ENCODE measurements at places on chromosomes 1 and 21.

DNA sequence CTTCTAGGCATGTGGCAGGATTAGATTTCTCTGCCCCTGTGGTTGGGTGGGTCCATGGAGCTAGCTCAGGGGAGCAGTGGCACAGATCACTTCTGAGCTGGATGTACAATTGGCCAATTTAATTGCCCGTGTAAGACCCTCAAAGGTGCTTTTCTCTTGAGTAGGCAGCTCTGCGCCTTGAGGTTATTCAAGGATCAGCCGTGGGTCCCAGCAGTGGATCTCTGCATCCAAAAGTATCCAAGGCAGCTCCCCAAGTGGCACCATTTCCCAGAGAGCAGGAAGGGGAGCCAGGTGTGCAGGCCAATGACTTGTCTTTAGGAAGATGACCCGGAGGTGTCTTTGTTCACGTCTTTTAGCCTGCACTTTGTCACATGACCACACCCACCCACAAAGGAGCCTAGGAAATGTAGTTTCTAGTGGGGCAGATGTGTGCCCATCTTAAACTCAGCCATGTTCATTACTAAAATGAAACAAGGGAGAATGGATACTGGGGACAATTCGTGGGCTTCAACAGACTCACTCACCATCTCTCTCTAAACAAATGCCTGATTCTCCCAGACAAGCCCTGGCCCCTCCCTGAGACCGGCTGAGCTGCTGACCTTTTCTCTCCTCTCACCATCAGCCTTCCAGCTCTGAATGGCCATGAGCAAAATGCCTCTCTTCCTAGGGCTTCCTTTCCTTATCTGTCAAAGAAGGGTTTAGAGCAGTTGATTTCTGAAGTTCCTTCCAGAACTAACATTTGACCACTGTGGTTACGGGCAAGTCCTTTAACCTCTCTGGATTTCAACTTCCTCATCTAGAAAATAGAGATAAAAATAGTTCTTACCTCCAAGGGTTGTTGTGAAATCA lies 41.4 kb upstream of the TENT5C start:
- no peak for DNase-seq

DNA sequence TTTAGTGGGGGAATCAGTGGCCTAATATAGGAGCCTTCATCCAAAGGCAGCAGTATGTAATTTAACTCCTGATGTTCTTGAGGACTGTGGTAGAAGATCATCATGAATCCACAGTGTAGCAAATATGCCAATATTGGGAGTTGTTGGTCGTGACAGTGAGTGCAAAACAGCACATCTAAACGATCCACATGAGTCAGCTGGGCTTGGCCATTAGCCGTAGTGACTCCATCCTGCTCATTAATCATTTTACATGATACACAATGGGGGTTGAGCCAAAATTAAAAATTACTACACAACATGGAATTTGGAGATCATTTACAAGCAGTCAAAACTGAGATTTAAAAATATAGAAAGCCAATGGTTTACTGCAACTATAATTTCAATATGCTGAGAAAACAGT lies 653.9 kb upstream of the CAMK1G start:
- no peak for DNase-seq

DNA sequence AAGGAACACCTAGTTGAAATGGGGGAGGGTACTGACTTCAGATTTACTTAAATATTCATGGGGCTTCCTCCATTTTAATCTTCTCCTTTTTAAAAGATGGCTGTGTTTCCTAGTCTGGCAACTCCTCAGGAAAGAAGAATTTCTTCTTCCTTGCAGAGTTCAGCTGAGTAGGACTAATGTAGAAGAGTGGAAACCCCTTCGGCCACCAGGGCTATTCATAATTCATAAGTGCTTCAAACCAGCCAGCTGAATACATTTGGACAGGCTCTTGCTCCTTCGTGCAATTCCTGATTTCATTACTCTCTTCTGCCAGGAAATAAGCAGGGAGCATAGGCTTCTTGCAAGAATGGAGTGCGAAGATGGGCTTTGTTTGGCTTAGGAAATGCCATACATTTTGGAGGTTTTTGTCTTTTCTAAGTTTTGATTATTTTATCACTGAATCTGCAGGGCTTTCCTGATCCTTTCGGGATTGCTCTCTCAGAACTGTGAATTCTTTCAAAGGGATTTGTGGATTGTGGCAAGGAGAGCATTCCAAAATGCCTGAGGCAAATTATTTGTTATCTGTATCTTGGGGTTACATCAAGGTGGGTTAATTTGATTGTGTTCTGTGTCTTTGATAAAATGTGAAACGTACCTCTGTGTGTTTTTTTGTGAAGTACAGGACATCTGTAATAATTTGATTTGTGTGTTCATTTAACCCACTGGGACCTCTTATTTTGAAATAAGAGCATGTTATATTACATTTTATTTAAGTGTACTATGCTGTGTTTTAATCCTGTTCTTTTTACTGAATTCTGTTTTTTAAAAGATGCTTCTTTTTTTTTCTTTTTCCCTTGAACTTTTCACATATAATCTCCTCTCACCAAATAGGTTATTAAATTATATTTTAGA lies 179.4 kb upstream of the SGIP1 start:
- DNase-seq = no peak

GRCh38 chr1:225830841-225831240 lies 20.9 kb downstream of the EPHX1 start:
- no peak for DNase-seq

DNA sequence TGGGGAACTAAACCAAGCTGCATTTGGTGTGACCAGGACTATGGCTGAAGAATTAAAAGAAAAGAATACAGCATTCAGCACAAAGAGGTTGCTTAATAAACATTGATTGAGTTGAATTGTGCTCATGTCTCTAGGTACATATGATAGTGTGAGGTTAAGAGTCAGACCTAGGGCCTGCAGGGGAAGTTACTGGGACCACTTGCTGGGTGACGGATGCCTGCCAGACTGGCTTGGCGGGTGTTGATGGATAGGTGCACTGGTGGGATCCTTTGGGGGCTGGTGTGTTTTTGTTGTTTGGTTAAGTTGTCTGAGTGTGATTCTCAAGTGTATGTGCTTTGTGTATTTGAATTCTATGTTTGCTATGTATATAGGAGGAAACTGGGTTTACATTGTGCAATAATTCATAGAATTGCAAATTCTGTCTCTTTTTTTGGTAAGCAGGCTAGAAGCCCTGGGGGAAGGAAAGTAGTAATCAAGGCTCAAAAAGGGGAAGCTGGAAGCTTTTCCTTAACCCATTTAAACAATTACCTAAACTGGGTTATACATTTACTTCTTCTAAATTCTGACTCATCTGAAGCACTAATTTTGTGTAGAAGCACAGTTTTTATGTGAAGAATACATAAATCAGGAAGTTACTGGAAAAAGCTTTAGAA lies 1.8 kb downstream of the CD101 start:
- DNase-seq = no peak

GRCh38 chr1:30285501-30285932 lies 437.9 kb downstream of the MATN1 start:
- DNase-seq = no peak

GRCh38 chr1:66445492-66446181 lies 88.3 kb upstream of the SGIP1 start:
- no peak for DNase-seq

DNA sequence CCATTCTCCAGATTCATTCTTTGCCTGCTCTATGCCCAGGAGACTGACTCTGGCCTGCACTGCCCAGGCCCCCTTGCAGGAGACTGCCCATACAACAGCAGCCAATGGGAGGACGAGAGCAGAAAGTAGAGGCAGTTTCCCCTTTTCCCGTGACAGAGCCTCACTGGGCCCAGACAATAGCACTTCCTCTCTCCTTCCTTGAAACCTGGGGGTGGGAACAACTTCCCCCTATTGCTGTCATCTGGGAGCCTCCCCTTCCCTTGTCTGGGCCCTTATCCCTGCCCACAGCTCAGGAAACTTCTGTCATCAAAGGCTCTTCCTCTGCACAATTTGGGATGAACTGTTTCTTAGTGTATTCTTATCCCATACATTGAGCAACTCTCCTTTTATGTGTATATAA lies 60.8 kb upstream of the KCNJ15 start:
- DNase-seq = no peak

- DNase-seq = no peak
These were observed 282.4 kb upstream of the SGIP1 start for GRCh38 chr1:66251546-66251945.

DNA sequence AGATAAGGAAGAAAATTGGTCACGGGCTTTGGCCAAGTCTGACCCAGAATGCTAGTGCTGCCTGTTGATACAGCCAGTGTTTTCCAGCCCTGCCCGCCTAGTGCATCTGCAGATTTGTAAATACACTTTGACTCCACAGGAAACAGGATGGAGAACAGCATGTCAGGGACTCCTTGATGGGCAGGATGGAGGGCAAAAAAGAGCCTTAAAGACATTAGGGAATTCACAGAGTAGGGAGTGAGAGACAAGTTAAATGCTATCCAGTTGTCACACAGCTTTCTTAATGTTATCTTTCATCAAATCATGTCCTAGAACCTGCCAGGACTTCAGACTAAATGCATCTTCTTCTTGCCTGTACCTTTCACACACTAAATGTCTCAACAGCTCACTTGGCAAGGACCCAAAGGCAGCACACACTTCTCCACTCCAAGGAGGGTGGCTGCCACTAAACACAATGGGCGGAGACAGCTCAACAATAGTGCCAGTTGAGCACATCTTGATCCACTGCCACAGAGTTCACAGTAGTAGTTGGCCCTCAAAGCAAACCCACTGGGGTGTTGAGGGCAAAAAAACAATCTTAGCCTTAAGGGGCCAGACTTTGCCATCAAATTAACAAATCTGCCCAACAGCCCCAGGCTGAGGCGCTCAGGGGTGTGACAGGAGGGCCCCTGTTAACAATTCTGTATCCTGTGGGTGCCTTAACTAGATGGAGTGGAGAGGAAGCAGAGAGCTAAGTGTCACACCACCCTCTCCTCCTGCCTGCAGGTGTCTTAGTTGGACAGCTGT lies 2.7 kb downstream of the HIVEP3 start:
- DNase-seq = no peak

DNA sequence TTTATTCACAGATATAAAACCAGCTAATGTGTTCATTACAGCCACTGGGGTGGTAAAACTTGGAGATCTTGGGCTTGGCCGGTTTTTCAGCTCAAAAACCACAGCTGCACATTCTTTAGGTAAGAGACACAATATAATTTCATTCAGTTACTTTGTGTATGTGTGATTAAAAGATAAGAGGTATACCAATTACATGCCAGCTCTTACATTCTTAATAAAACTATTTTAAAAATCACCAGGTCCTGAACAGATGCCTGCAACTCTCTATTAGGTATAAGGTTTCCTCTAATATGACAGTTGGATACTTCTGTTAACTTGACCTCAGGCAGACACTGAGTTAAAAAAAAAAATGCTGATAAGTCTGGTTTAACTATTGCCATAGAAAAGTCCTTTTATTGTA lies 122.1 kb downstream of the NEK7 start:
- DNase-seq = no peak

DNA sequence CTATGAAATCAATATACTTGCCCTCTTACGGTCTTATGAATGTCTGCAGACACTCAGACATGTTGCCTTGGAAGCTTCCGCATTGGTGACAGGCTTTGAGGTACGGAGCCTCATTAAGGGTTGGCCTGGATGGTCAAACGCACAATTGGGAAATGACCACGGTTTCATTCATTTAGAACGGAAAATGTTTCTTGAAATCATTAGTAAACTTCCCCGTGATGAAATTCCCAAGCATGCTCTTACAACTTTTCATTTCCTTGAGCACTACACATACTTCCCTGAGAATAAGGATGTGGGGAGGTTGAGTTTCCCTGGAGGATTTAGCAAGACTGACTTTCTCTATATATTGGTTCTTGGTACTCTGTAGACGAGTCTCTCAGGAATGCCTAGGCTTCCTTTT lies 146.3 kb downstream of the HLX start:
- DNase-seq = no peak

DNA sequence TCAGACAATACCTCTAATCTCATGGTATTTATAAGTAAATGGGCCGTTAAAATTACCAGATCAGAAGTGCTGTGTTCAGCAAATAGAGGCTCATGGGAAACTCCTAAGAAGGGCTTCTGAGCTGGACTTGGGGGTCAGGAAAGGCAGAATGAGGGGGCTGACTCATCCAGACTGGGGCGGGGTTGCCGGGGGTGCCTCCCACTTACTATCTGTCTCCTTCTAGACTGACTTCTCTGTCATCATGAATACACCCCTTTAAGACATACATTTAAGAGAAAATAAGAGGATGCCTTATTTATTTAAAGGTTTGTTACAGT lies 96.0 kb upstream of the ERRFI1 start:
- no peak for DNase-seq

DNA sequence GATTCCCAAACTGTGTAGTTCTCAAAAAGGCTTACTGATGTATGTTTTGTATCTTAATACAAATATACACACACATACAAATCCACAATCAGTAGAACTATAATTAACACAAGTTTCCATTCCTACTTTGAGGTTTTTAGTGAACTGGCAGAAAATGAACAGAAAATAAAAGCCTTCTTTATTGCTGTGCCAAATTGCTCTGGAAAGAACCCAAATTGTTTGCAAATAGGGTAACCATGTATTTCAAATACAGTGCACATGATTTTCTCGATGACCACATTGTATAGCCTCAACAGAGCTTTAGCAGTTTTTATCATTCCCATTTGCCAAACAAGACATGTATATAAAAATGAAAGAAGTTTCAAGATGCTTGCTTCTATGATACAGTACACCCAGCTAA lies 173.3 kb downstream of the COL24A1 start:
- DNase-seq = no peak

DNA sequence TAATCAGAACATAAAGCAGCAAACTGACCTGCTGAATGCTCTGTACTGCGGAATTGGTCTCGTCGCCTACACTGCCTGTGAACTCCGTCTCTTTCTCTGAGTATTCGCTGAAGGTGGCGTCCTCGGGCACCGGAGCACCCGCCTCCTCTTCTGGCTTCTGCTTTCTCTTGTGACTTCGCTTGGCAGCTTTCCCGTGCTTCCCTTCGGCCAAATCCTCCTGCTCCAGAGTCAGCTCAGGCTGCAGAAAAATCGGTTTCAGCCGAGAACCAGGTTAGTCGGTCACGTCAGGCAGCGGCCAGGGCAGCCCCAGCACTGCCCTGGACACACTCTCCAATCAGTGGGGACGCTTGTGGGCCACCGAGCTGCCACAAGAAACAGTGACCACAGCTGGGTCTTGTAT lies 35.8 kb upstream of the RIPK4 start:
- no peak for DNase-seq

GRCh38 chr21:39350094-39351005 lies 1.5 kb upstream of the HMGN1 start:
- DNase-seq = no peak

GRCh38 chr21:38166173-38166535 lies 90.6 kb upstream of the KCNJ15 start:
- DNase-seq = no peak

GRCh38 chr21:37273911-37274690 lies 7.0 kb upstream of the VPS26C start:
- no peak for DNase-seq

GRCh38 chr1:216325946-216326345 lies 97.3 kb downstream of the USH2A start:
- no peak for DNase-seq

DNA sequence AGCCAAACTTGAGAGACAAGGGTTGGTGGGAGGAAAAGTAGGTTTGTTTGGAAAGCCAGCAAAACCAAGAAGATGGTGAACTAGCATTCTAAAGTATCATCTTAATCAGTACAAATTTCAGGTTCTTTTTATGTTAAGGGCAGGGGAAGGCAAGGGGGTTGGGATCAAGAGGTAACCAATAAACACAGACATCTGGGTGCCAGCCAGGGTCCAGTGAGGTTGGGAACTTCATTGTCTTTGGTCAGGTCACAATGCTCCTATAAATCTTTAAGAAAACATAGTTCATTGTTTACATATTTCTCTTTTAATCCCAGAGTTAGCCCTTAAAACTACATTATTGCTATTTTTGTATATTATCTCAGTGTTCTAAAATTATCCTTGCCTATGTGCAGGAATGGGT lies 126.2 kb upstream of the NR5A2 start:
- DNase-seq = no peak

- no peak for DNase-seq
These were observed 45.3 kb upstream of the SIPA1L2 start for GRCh38 chr1:232675260-232675659.
